CD14-positive monocyte (primary cell): ENCODE measurements at places on chromosomes 13 and 19.

GRCh38 chr13:113915786-113916329 lies 52.0 kb upstream of the GAS6 start:
- DNase-seq = no peak

DNA sequence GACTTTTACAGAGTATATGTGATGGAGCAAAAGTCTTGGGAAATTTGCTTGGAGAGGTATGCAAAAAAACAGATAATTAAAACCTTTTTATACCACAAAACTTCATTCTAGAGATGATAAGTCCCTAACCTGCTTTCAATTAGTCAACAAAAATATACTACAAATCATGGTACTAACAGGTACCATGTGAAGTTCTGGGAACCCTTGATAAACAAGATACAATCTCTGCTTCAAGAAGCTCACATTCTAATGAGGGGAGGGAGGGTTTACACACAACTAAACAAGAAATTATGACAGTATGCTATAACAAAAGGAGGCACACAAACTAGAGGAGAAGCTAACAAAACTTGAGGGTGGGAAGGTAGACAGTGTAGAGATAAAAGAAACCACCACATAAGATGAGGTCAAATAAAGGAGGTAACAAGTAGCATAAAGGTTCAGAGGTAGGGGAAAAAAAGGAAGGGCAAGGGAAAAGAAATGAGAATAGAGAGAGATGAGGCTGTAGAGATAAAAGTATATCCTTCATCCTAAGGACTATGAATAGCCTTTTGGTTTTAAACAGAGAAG lies 91.4 kb downstream of the MYCBP2 start:
- DNase-seq = no peak

GRCh38 chr13:99051768-99052455 lies 74.0 kb upstream of the DOCK9 start:
- DNase-seq = no peak

- no peak for DNase-seq
Observed at GRCh38 chr13:94342436-94343242, 136.8 kb downstream of the DCT start.

DNA sequence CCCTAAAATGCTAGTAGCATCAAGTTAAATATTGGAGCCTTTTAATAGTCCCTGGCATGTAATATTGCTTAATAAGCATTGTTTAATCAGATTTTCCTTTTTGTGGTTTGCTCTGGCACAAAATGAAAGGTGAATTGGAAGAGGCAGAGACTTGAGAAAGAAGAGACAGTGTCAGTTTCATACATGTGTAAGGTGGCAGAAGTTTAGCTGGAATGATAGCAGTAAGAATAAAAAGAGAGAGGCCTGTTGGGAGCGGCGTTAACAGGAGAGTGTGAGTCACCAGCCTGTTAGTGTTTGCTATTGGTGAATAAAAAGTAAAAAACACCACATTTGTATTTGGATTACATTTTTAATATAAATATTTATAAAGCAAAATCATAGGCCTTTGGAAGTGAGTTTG lies 145.3 kb downstream of the PDS5B start:
- DNase-seq = no peak

DNA sequence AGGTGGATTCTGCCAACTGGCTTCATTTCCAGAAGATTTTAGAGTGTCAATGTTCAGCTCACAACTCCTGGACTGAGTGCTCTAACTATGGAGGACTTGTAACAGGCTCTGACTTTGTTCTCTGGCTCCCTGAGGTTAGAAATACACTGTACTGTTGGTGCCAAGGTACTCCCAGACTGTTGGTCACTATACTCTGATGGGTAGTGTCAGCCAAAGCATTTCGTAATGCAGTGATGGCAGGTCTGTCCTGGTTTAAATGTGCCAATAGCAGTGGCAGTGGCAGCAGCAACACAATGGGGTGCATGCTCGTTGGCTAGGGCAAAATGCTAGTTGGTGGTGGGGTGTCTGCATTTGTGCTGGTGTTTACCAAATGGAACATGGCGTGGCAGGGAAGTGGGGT lies 472.2 kb downstream of the TDRD3 start:
- DNase-seq = no peak

DNA sequence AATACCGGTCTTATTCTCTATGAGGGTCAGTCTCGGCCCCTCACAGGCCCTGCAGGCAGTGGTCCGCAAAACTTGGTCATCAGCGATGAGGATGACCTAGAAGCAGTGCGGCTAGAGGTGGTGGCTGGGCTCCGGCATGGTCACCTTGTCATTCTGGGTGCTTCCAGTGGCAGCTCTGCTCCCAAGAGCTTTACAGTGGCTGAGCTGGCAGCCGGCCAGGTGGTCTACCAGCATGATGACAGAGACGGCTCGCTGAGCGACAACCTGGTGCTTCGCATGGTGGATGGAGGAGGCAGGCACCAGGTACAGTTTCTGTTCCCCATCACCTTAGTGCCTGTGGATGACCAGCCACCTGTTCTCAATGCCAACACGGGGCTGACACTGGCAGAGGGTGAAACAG lies 1.8 kb downstream of the FREM2 start:
- DNase-seq = no peak
